ENCODE measurements at places on chromosomes 12 and 14.

DNA sequence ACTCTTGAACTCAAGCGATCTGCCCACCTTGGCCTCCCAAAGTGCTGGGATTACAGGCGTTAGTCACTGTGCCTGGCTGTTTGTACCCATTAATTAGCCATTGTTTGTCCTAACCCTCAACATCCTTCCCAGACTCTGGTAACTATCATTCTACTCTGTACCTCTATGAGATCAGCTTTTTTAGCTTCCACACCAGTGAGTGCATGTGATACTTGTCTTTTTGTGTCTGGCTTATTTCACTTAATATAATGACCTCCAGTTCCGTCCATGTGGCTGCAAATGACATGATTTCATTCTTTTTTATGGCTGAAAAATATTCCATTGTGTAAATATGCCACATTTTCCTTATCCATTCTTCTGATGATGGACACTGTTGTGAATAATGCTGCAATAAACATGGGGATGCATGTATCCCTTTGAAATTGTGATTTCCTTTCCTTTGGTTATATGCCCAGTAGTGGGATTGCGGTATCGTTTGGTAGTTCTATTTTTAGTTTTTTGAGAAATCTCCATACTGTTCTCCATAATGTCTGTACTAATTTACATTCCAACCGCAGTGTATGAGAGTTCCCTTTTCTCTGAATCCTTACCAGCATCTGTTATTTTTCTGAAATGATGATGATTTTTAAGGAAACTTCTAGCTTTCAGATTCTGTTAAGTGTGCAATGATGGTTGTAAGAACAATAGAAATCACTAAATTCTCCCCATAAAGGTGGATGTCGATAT is 6.7 kb upstream of the PPP4R3A start:
- DNase-seq: no peak

DNA sequence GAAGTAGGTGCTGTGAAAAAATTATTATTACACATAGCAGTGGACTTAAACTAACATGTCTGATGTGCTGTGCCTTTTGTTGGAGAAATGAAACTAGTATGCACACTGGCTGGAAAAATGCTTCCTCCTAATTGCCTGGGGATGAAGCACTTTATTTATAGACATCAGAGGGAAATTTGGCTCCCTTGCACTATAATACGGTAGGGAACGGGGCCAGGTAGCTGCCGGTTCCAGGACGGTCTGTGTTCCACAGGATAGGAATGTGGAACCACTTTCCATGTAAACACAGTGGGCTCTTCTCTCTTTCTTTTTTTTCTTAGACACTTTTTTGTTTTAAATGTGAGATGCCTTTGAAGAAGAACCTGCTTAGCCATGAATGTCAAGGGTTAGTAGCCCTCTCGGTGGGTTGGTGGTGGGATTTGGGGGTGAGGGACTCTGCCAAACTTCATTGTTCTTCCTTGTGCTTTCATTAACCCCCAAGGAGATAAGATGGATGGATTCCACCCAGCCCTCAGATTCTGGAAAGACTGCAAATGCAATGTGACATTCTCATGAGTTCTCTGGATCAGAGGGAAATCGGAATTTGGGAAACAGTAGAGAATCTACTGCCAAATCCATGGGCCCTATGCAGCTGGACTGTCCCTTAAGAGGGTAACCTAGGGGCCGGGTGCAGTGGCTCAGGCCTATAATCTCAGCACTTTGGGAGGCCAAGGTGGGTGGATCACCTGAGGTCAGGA is 58.0 kb upstream of the GSC start:
- DNase-seq: no peak

- no peak for DNase-seq
Measured at GRCh38 chr14:65255583-65256461, 153.5 kb upstream of the MAX start.

GRCh38 chr14:29553427-29553826 is 374.2 kb downstream of the PRKD1 start:
- no peak for DNase-seq

GRCh38 chr12:54390176-54390667 is 5.7 kb upstream of the ZNF385A start:
- DNase-seq: no peak

DNA sequence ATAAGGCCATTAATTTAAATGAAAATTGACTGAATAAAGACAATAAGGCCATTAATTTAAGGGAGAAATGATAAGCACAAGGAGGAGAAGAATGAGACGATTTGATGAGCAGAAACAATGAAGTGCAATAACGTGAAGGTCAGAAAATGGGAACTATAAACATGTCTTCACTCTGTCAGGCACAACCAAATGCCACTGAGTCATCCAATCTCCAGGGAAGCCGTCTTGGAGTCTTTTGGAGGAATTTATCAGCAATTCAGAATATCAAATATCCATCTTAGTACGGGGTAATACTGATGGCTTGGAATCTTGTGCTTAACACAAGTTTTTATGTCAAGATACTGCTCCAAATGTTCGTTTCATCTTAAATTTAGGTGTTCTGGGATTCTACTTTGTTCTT is 159.9 kb downstream of the CAPZA3 start:
- DNase-seq: no peak

DNA sequence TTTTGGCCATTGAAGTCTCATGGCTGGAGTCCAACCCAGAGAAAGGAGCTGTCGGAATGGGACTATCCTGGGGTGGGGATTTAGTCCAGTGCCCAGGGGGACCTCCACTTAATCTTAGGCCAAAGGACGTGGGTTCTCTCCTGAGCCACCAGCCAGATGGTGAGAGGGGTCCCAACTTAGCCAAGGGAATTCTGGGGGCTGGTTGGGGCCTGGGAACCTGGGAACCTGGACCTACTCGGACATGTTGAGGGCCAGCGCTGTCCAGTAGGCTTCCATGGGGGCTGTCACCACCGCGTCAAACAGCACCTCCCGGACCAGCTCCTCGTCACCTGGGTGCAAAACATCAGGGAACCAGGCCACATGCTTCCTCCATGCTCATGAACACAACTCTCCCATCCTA is 33.4 kb downstream of the LRTM2 start:
- DNase-seq: no peak

- no peak for DNase-seq
Measured at GRCh38 chr12:32894566-32894965, 2.0 kb downstream of the PKP2 start.

DNA sequence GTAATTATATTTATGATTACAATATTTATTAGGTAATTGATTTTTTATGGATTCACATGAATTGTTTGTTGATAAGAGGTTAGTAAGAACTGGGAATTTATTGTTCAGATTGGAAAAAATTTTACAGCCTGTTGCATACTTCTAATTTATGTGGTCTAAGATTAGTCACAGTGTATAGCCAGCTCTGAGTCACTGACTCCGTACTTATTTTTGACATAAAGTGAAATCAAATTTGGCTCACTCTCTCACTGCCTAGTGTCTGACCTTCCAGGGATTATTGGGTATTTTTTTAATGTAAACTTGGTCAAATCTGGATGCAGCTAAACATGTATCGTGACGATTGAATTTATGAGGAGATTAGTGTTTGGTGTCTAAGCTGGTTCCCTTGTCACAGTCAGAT is 109.3 kb downstream of the PTPRQ start:
- no peak for DNase-seq

- DNase-seq: no peak
Measured at GRCh38 chr14:34926552-34926951, 51.4 kb upstream of the BAZ1A start.

- DNase-seq: no peak
Measured at GRCh38 chr12:3231399-3231876, 154.3 kb downstream of the TSPAN9 start.

- no peak for DNase-seq
Measured at GRCh38 chr14:55814064-55814463, 234.1 kb downstream of the KTN1 start.

GRCh38 chr14:23121361-23121771 is 2.3 kb upstream of the CEBPE start:
- no peak for DNase-seq

- DNase-seq: no peak
Measured at GRCh38 chr14:59098377-59098776, 90.1 kb upstream of the DAAM1 start.

GRCh38 chr12:115233891-115234543 is 550.0 kb upstream of the TBX3 start:
- DNase-seq: no peak

DNA sequence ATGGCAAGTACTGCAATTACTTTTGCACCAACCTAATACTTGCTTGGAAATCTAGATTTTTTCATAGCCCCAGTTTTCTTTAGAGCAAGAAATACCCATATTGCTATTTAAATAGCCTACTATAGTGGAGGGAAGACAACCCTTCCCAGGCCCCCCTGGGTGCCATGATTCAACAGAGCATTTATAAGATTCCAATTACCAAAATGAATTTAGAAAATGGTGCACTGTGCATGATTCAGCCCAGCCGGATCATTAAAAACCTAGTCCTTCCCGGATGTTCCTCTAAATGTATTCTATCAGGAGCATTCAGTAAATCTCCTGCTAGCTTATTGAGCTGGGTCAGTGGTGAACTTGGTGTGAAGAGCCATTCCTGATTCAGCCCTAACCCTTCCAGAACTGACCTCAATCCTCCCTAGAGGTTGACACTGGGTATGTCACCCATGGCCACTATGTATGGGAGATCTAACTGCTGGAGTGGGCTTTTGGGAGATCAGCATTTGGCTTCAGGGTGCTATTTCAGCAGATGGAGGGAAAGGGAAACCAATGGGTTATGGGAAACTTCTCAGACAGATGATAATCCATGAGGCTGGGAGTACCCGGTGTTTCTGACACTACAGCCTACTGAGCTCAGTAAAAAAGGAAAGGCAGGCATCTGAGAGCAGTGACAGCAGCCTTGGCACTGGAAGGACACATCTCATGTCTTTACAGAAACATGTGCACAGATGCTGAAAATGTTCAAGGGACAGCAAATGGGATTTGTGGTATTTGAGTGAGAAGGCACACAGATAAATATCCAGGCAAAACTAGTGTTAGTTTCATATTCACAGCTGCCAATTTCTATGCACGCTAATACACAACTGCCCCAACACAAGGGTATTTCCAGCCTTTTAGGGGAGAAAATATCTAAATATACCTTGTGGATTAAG is 258.9 kb downstream of the DPF3 start:
- DNase-seq: no peak

GRCh38 chr12:24553259-24553658 is 395.6 kb downstream of the BCAT1 start:
- no peak for DNase-seq

Measured in stimulated activated CD4-positive, alpha-beta T cell treated with anti-CD3 and anti-CD28 coated beads, Interleukin-2, amount 100 ng/mL, for 4 hours (primary cell).